ENCODE measurements at places on chromosomes 7 and 10.

GRCh38 chr10:48744587-48744986 lies 59.9 kb downstream of the WDFY4 start:
- no peak for DNase-seq

GRCh38 chr7:28411876-28412662 lies at the start of gene CREB5:
Gene CREB5, plus strand, starts transcription at chr7:28412518. Its CDS starts 397 bp downstream, at chr7:28412915.
- no peak for DNase-seq

DNA sequence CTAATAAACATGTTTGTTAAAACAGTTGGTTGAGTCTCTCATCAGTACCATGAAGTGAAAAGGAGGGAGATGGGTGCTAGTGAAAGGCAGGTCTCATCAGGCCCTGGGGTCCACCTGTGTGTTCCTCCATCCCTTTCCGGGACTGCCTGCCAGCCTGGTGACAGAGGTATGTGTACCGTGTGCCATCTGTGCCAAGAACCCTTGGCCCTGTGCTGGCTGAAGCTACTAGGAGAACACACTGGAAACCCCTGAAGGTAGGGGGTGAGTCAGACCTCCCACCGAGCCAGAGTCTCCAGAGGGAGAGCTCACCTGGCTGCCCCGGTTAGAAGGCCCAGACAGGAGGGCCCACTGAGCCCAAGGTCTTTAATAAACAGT lies 2.3 kb downstream of the DDIT4 start:
- peak; percentile 14 for DNase-seq

GRCh38 chr7:128146052-128146451 lies 95.0 kb upstream of the LEP start:
- DNase-seq: no peak

DNA sequence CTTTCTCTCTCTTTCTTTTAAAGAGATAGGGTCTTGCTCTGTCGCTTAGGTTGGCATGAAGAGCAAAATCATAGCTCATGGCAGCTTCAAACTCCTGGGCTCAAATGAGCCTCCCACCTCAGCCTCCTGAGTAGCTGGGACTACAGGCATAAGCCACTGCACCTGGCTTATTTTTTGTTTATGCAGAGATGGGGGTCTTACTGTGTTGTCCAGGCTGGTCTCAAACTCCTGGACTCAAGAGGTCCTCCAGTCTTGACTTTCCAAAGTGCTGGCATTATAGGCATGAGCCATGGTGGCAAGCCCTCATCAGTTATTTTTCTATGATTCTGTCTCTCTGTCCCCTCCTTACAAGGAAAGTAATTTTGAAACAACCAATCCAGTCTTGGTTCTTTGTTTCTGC lies 1.1 kb upstream of the BAG3 start:
- no peak for DNase-seq

DNA sequence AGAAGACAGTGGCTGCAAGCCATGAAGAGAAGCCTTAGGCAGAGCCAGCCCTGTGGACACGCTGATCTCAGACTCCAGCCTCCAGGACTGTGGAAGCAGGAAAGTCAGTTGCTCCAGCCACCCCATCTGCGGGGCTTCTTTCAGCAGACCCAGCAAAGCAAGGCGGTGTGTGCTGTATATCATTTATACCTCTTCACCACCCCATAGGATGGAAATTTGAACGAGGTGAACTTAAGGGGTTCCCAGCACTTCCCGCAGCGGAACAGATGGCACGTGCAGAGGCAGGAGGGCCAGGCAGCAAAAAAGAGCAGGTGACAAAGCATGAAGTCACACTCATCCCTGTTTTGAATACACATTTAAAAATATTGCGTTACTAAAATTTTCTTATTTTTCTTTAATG lies 159.4 kb downstream of the ADARB2 start:
- no peak for DNase-seq

DNA sequence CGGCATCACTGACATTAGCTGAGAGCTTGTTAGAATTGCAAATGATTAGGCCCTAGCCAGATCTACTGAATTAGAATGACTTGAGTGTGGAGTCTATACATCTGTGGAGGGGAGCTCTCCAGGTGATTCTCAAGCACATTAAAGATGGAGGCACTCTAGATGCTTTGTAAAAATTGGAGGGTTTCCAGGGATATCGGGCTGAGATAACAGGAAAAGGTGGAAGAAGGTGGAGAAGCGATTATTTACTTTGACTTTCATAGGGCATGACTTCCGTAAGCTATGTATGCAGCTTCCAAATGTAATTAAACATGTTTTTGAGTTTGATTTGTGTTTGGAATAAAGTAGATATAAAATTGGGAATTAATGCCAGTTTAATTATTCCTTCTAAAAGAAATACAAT lies 235.0 kb upstream of the PTN start:
- DNase-seq: no peak

GRCh38 chr7:127918130-127918529 lies 113.1 kb downstream of the LRRC4 start:
- DNase-seq: no peak

GRCh38 chr10:67853512-67853911 lies 15.5 kb upstream of the DNAJC12 start:
- DNase-seq: no peak

- no peak for DNase-seq
Observed at GRCh38 chr7:114720725-114721124, 201.2 kb upstream of the MDFIC start.

GRCh38 chr10:37289833-37290464 lies 164.6 kb downstream of the ANKRD30A start:
- DNase-seq: no peak

Data from COR-L47 (cell line).